ENCODE measurements at places on chromosomes 4 and X.

GRCh38 chrX:40171513-40172400, 74.0 kb upstream of the BCOR start:
- DNase-seq = no peak

- DNase-seq = no peak
These were observed 1370.6 kb upstream of the AGA start for GRCh38 chr4:178812866-178813265.

DNA sequence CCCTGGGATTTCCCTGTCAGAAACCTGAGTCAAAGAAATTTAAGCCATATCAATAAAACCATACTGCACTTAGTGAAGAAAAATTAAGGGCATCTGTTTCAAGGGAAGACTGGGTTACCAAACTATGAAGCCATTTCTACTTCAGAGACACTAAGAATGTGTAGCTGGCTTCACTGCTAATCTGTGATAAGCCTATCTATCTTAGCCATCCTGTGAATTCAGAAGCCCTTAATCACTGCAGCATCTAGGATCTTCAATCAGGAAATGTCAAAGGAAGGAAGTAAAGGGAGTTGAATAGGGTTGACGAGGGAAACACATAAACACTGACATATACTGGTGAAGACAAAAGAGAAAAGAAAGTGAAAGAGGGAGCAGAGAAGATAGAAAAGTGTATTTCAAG, 777.6 kb upstream of the DIAPH2 start:
- DNase-seq = no peak

DNA sequence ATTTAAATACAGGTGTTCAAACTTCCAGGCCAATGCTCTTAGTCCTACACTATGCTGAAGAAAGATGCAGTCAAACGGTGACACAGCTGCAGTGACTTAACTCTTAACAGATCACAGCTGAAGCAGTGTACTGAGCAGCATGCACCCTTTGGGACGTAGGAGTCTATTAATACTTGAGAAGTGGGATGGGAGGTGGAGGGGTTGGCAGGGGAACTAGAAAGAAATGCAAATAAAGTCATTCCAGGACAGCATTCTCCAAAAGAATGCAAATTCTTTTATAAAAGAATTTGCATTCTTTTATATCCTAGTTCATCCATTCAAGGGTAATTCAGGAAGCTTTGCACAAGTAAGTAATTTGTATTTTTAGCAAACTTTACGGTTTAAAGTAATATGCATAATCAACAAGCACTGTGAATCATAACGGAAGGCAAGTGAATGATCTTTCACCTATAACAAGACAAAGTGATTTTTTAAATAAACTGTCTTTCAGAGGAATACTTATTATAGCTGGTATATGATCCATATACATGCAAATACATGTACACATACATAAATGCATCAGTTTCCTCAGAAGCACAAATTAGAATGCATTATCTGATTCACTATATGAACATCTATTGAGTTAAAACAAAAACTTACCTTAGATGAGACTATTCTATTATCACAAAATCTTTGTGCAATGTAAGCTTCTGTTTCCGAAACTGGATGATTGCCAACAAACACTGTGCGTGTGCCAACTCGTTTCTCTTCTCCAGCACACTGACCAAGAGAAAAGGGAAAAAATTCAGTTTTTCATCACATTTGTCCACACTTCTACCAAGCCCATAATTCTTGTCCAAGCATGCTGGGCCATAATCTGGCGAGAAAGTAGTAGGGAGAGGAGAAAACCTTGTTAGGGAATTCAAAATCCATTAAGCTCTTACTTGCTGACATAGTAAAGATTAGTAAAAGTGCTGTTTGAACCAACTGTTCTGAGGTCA, 106.5 kb downstream of the ATP11C start:
- no peak for DNase-seq

DNA sequence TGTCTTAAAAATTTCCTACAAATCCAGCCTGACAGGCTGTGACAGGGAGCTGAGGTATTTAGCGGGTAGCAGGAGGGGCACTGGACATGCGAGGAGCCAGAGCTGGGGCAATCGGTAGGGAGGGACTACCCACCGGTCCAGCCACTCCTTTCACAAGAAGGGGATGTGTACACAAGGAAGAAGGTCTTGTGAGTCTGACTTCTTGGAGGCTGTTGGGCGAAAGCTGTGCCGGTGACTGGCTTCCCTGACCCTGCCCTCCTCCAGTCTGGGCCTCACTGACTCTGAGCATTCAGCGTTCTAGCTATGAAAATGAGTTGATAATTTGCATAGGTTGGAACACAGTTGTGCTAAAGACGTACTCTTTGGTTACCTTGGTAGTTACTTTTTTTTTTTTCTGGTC, 12.7 kb upstream of the CXCL8 start:
- no peak for DNase-seq

- DNase-seq = no peak
These were observed 37.6 kb downstream of the SLC7A11 start for GRCh38 chr4:138204507-138204906.
